Mesothelial cell of epicardium (in vitro differentiated cells): ENCODE measurements at places on chromosomes 1 and 21.

DNA sequence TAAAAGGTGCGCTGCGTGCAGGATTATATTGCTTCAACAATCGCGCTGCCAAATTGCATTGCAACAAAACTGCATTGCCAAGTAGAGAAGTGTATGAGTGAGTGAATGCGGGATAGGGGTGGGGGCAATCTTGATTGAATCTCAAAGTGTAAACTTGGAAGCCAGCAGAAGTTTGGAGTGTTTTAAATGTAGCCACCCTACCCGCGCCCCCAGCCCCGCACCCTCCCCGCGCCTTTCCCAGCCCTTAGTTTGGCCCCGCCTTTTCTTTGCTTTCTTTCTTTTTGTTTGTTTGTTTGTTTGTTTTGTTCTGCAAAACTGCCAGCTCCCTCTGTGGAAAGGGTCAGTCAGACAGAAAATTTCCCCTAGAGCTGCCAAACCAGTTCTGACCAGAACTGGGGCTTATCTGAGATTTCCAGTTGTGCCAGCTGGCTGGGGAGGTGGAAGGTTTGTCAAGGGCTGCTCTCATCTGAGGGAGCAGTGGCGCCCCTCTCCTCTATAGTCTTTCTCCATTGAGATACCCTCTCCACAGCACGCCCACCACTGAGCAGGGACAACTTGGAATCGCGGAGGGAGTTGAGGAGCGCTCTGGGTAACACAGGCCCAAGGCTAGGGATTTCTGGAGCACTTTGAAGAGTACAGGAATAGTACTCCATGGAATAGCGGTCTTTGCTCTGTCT, 666 bp upstream of the BEND5 start:
- DNase-seq = no peak

GRCh38 chr1:59709333-59709732, 105.4 kb upstream of the HOOK1 start:
- no peak for DNase-seq

DNA sequence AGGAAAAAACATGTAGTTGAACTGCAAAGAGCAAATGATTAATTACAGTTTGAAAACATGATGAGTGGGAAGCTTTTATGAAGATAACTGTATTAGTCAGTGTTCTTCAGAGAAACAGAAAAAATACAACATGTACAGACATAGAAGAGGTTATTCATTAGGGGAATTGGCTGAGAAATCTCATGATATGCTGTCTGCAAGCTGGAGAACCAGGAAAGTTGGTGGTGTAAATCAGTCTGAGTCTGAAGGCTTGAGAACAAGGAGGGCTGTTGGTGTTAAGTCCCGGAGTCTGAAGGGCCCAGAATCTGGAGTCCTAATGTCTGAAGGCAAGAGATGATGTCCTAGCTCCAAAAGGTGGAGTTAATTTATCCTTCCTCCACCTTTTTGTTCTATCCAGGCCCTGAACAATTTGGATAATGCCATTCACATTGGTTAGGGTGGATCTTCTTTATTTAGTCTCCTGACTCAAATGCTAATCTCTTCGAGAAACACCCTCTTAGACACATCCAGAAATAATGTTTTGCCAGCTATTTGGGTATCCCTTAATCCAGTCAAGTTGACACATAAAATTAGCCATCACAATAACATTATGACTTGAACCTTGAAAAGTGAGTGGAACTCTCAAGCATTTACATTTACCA, 672.9 kb upstream of the PTBP2 start:
- no peak for DNase-seq

DNA sequence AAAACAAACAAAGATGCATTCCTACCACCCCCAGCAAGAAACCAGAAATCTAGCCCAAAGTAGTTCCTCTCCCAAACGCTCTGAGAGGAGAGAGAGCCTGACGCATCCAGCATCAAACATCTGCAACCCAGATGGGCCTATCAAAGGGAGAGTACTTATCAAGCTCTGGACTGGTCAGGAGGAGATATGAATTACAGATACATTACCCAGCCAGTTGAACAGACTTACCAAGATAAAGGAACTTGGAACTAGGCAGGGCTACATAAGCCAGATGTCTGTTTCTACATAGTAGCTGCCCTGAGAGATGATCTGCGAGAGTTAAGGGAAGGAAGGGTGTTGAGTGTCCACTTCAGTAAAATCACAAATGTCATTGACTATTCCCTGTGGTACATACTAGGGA, 138.4 kb downstream of the PAPPA2 start:
- DNase-seq = no peak

DNA sequence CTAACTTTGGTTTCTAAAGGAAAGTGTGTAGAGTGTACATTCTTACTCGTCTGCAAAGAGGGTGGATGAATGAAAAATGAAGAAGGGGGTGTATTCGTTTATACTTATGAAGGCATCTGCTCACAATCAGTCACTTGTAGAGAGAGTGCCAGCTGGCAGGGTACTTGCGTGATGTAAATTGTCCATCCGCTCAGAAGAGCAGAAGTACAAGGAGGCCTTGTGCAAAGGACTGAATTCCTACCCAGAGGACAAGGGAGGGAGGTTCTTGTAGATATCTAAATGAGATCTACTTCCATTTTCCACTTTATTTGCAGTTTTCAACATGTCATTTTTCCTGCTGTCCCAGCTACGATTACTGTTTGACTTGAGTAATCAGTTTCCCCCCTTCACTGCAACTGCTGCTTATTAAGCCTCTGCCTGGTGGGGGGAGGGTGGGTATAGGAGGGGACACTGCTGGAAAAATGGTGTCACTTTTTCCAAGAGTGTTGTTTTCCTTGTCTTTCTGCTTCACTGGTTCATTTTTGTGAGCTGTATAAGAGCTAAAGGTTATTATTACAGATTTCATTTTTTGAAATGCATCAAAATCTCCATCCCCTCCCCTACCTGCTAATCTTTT, 67.3 kb downstream of the LAMC1 start:
- DNase-seq = no peak

GRCh38 chr1:19432943-19433718, 52.2 kb downstream of the CAPZB start:
- no peak for DNase-seq

GRCh38 chr1:74463333-74463988, 49.0 kb downstream of the LRRC53 start:
- no peak for DNase-seq

DNA sequence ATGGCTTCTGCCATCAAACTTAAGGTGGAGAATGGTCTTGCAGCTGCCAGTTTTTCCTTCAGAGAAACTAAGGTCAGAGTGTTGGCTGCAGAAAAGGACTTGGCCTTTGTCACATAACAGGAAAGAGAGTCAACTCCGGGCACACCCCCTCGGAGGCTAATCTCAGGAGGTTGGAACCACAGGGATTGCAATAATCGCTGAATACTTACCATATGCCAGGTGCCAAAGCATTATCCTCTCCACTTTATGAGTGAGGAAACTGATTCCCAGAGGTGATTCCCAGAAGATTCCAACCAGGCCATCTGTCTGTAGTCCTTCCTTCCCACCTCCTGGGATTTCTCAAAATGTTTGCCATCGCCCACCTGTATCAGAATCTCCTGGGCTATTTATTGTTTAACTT, 54.0 kb downstream of the LACTBL1 start:
- DNase-seq = no peak

DNA sequence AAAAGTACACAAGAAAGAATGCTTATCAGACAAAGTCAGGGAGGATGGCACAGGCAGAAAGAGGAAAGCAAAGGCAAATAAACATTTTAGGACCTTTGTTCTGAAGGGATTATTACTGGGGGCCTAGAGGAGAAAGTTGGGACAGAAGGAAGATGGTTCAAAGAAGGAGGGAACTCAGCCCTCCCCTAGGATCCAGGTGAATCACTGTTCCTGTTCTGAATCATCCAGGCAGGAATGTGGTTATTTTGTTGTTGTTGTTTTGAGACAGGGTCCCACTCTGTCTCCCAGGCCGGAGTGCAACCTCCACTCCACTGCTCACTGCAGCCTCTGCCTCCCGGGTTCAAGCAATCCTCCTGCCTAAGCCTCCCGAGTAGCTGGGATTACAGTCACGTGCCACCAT, 38.5 kb upstream of the PSEN2 start:
- no peak for DNase-seq

DNA sequence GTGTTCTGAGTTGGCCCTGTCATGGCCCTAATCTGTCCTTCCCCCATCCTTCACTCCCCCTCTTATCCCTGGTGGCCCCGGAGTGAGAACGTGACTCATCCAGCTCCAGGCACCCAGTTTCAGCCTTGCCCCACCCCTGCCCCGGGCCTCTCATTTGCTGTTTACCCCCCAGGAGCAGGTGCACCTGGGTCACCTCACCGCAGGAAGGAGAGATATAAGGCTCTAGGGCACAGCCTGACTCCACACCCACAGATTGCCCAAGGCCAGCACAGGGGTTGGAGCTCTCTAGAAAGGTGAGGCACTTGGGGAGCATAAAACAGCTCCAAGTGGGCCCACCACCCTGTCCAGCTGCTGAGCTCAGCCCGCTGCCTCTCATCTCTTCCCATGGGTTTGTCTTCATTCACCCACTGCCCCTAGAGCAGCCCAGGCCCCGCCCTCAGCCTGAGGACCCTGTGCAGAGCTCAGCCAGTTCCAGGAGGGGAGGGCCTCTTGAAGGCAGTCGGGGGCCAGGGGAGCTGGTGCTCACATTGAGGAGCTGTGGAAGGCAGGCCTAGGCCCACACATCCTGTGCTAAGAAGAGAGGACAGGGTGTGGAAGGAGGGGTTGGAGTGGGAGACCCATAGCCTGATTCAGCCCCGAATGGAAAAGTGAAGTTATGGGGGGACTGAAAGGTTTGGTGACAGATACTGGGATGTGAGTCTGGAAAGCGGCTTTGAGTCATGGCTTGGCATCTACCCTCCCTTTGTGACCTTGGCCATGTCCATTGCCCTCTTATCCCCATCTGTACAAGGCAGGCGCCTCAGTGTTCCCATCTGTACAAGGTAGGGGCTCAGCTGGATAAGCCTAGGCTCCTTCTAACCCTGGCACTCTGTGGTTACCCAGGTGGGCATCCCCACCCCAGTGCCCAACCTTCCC, 16.1 kb upstream of the GPR37L1 start:
- no peak for DNase-seq

DNA sequence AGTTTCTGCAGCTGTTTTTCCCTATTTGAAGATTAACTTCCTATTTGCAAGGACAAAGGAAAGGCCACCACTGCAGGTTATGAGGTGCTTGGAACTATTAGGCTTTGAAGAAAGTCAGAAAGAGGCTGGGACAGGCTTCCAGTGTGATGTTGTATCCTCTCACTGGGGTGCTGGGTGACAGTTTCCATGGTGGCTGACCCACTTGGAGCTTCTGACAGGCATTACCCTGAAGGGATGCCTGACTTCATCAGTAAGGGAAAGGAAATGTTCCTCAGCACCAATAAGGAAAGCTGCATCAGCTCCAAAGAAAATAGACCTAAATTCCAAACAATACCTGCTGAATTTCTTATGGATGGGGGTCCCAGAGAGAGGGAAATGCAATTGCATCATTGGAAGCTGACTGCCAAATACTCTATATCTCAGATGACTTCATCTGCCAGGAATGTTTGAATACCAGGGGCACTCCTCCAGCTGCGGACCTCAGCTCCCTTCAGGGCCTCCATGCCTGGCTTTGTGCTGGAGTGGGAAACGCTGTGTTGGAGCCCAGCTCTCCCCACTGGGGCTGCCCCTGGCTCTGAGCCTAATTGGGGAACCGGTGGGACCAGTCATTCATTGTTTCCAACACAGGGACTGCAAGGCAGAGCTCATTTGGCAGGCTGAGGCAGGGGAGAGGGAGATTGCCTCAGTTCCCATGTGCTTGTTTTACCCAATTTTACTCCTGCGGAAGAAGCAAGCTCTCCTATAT, 76.6 kb downstream of the RGL1 start:
- DNase-seq = peak; percentile 80

- no peak for DNase-seq
These were observed 12.6 kb downstream of the CREG1 start for GRCh38 chr1:167541003-167541402.

- no peak for DNase-seq
These were observed 60.7 kb downstream of the LRRC8D start for GRCh38 chr1:89881415-89882058.

GRCh38 chr1:206922524-206922923, 783 bp upstream of the FCMR start:
- no peak for DNase-seq

- DNase-seq = no peak
These were observed 173.0 kb downstream of the GABPA start for GRCh38 chr21:25907573-25908275.

DNA sequence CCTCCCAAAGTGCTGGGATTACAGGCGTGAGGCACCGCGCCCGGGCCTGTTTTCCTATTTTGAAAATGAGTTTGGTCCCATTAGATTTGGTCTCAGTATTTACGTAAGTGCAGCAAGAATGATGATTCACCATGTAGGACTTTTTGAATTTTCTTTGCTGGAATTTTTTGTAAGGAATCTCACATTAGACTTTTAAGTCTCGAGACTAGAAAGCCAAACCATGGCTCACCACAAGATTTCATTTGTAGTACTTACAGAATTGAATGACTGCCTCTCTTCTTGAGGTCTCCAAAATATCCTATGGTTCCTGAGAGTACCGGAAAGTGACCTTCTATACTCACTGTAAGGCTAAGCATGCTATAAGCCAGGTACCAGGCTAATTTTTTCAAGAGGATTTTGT, 325 bp downstream of the OR14A2 start:
- DNase-seq = no peak

DNA sequence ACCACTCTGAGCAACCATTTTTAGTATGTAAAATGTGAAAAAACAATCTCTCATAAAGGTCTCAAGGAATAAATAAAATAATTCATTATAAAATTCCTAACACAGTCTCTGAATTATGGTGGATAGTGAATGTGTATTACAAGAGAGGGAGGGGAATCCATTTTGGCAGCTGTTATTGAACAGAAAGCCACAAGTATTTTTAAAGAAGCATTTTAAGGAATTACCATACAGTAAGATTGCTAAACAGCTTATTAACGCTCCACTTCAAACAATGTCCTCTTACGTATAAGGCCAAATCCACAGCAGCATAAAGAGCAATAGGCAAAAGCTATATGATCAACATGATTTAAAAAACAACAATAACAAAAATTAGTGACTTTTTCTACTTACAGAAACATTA, 18.4 kb downstream of the PIGK start:
- no peak for DNase-seq

- DNase-seq = no peak
These were observed 643 bp upstream of the MOV10 start for GRCh38 chr1:112673592-112674439.

DNA sequence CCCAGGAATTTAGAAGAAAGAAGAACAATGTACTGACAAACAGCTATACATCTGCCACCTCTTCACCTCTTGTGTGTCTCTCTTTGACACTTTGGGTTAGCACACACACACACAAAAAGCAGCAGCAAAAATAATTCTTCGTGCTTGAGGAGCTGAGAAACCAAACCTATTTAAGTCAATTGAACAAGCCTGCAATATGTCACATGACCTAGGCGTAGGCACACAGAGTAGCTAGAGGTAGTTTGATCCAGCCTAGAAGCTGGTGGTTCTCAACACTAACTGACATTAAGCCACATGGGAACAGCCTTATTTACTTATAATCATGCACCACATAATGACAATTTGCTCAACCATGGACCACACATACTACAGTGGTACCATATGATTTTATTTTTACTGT, 32.3 kb downstream of the RRAGC start:
- DNase-seq = no peak

- DNase-seq = no peak
These were observed 14.8 kb upstream of the C1orf174 start for GRCh38 chr1:3914911-3915310.

GRCh38 chr1:60071296-60071695, 2.3 kb downstream of the C1orf87 start:
- no peak for DNase-seq

GRCh38 chr1:36539526-36539925, 56.8 kb upstream of the CSF3R start:
- DNase-seq = no peak
